NCI-H1436 (cell line): ENCODE measurements at places on chromosomes 7 and 10.

GRCh38 chr7:2354939-2355704, 495 bp downstream of the EIF3B start:
- no peak for DNase-seq

DNA sequence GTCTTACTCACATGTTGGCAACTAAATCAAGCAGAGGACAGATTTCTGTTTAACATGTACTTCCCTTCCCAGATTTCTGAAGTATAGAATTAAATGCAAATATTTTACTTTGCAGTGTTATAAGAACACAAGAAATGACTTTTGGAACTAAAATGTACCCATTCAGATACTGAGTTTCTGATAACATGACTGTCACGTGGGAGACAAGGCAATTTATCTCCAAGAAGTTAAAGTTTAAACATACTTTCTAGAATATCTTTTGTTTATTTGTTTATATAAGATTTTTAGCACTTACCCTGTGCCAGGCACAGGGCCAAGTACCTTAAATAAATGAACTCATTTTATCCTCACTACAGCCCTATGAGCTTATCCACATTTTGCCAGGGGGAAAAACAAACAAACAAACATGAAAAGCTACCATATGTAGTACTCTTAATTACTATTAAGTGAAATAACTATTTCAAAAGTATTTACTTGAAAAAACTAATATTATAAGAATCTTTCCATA, 807.1 kb upstream of the KCND2 start:
- no peak for DNase-seq

- DNase-seq: no peak
Measured at GRCh38 chr10:53209944-53210611, 437.5 kb upstream of the MBL2 start.

GRCh38 chr10:89707372-89707771, 6.0 kb downstream of the KIF20B start:
- no peak for DNase-seq

DNA sequence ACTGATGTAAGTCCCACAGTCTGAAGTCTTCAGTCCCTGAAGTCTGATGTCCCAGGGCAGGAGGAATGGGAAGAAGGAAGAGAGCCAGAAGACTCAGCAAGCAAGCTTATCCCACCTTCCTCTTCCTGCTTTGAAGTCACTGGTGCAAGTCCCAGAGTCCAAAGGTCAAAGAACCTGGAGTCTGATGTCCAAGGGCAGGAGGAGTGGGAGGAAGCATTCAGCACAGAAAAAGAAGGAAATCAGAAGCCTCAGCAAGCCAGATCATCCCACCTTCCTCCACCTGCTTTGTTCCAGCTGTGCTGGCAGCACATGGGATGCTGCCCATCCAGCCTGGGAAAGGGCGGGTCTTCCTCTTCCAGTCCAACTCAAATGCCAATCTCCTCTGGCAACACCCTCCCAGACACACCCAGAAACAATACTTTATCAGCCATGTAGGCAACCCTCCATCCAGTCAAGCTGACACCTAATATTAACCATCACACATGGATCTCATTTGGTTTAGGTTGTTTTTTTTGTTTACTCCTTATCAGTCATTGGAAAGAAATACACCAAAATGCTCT, 50.9 kb downstream of the ADAM12 start:
- DNase-seq: no peak

- DNase-seq: no peak
Measured at GRCh38 chr7:46525876-46526275, 604.8 kb upstream of the IGFBP3 start.

DNA sequence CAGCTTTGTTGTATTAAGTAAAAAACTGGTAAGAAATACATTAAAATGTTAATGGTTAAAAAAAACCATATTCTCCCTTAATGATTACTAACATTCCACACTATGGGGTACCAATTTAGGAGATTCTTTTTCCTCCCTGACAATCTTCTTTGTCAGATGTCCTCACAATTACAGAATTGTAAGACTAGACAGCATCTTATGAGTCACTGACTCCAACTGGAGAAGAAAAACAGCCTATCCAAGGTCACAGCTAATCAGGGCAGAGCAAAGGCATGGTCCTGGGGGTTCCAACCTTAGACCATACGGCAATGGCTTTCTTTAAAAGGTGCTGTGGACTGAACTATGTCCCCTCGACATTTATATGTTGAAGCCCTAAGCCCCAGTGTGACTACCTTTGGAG, 127.6 kb downstream of the DLG5 start:
- no peak for DNase-seq

- DNase-seq: no peak
Measured at GRCh38 chr10:46309511-46310142, 22.8 kb downstream of the ANTXRL start.

- DNase-seq: no peak
Measured at GRCh38 chr7:11478426-11478825, 353.6 kb downstream of the THSD7A start.

- no peak for DNase-seq
Measured at GRCh38 chr10:13349463-13350274, 1.6 kb upstream of the SEPHS1 start.

GRCh38 chr7:158740013-158740656, 35.5 kb upstream of the NCAPG2 start:
- no peak for DNase-seq

DNA sequence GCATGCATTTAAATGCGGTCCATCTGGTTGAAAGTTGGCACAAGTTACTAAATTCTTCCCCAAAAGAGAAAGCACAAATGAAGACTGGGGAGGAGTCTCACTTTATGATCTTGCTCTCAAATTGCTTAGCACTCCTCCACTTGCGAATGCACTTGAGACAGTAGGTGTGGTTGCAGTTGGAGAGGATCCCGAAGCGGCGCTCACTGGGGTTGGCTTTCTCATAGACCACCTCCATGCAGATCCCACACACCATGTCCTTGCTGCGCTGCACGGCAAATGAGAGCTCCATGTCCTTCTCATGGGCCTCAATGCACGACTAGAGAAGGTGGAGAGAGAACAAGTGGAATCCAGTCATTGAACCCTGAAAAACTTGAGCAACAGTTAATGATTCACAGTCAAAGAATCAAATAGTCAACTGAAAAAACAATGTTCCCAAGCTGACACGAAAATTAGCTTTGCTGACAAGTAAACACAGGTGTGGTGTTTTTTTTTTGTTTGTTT, 22.7 kb downstream of the MKRN1 start:
- DNase-seq: no peak

- no peak for DNase-seq
Measured at GRCh38 chr10:99920901-99921300, 88.8 kb downstream of the DNMBP start.

- DNase-seq: no peak
Measured at GRCh38 chr7:71348821-71349681, 217.1 kb downstream of the GALNT17 start.

GRCh38 chr7:98110249-98111022, 3.8 kb downstream of the LMTK2 start:
- no peak for DNase-seq

GRCh38 chr10:13143766-13144165, 17.6 kb upstream of the MCM10 start:
- DNase-seq: no peak

GRCh38 chr7:81298951-81299666, 380.3 kb upstream of the SEMA3C start:
- DNase-seq: no peak

DNA sequence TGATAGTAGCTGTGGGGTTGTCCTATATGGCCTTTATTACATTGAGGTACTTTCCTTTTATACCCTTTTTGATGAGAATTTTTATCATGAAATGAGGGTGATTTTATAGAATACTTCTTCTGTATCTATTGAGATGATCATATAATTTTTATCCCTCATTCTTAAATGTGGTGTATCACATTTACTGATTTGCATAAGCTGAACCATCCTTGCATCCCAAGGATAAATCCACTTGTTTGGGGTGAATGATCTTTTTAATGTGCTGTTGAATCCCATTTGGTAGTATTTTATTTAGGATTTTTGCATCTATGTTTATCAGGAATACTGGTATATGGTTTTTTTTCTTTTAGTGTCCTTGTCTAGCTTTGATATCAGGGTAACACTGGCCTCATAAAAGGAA, 84.5 kb upstream of the IL6 start:
- DNase-seq: no peak
